ENCODE measurements at places on chromosomes 2 and 18. TPM values are rescaled to one million over a fixed set of nuclear protein-coding genes. Genes with fewer than 3 reads are reported as not detected.
A peak's percentile ranks its signal among the peaks of the same experiment; 100 is the strongest.

Gene EVX2
- total RNA-seq: not detected

Gene ABCG8
- total RNA-seq: 0.04 TPM

Gene OR6B2
- total RNA-seq: not detected

Gene SLC35F6
- 40.6 TPM for total RNA-seq

Gene DOK6
- total RNA-seq: 0.47 TPM

Gene MFSD2B
- total RNA-seq: 0.05 TPM

Gene LYG1
- total RNA-seq: 1.3 TPM

Gene CDK15
- total RNA-seq: 0.47 TPM

Gene CTLA4
- 0.10 TPM for total RNA-seq

Gene COLEC11
- total RNA-seq: 0.51 TPM

Gene MC4R
- not detected for total RNA-seq

DNA sequence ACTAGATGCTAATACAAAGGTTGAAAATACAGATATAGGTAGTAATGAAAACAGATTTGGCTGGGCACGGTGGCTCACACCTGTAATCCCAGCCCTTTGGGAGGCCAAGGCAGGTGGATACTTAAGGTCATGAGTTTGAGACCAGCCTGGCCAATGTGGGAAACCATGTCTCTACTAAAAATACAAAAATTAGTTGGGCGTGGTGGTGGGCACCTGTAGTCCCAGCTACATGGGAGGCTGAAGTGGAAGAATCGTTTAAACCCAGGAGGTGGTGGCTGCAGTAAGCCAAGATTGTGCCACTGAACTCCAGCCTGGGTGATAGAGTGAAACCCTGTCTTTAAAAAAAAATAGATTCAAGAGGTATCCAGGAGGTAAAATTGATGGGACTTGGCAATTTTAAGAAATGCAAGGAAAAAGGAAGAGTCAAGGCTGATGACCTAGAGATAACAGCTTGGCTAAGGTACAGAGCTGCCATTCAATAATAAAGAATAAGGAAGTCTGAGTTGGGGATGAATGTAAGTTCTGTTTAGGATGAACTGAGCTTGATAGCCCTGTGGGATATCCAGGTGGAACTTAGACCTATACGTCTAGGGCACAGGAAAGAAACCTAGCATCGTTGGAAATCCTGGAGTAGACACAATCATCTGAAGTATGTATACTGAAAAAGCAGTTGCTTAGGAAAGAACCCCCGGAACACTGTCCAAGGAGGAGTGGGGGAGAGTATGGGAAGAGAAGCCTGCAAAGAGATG lies 9.1 kb downstream of the MAT2A start:
- H3K27ac ChIP-seq: no peak overlapping the region
- peaks cover 6% of the 10 kb centered on the region for H3K27me3 ChIP-seq
- H3K4me1 ChIP-seq: peaks cover 18% of the 10 kb centered on the region
- no peak overlapping the region for H3K4me3 ChIP-seq
- peaks cover 80% of the 10 kb centered on the region for H3K36me3 ChIP-seq

- no peaks in the 10 kb centered on the region for H3K27me3 ChIP-seq
- peaks cover 95% of the 10 kb centered on the region for H3K36me3 ChIP-seq
- no peak for DNase-seq
- no peak overlapping the region for H3K27ac ChIP-seq
- no peaks in the 10 kb centered on the region for H3K4me1 ChIP-seq
Measured at GRCh38 chr2:174752403-174753037, 11.8 kb downstream of the CHRNA1 start.

DNA sequence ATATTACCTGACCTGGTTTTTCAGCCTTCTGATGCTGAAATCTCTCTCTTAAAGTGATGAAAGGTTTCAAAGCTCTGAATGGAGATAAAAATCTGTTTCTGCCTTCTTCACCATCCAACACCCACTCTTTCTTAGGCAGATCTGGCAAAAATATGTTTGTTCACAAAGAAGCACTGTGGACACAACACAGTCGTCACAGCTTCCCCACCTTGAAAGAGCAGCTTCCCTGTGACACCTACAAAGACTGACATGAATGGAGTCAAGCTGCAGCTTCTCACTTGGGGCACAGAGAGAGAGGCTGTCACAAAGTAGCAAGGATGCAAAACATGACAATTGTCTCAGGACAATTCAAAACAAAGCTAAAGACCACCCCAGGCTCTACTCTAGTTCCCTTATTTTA lies 86.5 kb downstream of the ICOS start:
- H3K27ac ChIP-seq: no peak overlapping the region
- no peak overlapping the region for H3K4me3 ChIP-seq
- DNase-seq: no peak
- H3K36me3 ChIP-seq: no peaks in the 10 kb centered on the region
- peaks cover 13% of the 10 kb centered on the region for H3K4me1 ChIP-seq

DNA sequence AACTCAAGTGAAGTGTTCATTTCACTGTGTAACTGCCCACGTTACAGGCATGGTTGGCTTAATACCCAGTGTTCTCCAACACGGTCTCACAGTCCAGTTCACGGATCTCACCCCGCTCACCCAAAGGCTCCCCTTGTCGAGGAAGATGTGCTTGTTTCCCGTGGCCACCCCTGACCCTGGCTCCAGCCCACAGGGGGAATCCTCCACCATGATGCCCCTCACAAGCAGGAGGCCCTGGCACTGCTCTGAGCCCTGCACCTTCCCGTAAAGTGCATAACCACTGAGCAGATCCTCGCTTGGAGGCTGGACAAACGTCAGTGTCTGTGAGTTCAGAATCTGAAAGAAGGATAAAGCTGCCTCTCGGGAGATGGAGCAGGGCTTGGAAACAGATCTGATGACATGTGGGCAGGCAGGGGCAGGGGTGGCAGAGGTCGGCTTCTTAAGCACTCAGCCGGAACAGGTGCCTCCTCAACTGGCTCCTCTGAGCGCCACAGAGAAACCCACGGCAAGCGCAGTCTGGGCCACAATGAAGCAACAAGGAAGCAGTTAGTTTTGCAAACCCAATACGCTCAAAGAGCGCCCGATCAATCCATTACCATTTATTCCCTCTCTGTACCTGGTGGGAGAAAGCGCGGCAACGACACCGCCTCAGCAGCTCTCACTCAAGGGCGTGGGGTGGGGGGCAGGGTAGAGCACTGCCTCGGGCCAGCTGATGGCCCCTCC lies 17.6 kb downstream of the HDAC4 start:
- no peak overlapping the region for H3K27ac ChIP-seq
- no peak overlapping the region for H3K4me3 ChIP-seq
- no peak for DNase-seq
- H3K36me3 ChIP-seq: no peaks in the 10 kb centered on the region
- no peaks in the 10 kb centered on the region for H3K27me3 ChIP-seq

GRCh38 chr2:223460774-223461211 lies 141.4 kb downstream of the SCG2 start:
- no peaks in the 10 kb centered on the region for H3K27me3 ChIP-seq
- no peaks in the 10 kb centered on the region for H3K36me3 ChIP-seq
- no peak for DNase-seq
- H3K4me3 ChIP-seq: no peak overlapping the region

GRCh38 chr2:100390001-100390940 lies 27.2 kb downstream of the CHST10 start:
- no peaks in the 10 kb centered on the region for H3K27me3 ChIP-seq
- DNase-seq: no peak
- no peaks in the 10 kb centered on the region for H3K36me3 ChIP-seq
- no peaks in the 10 kb centered on the region for H3K4me1 ChIP-seq

- no peaks in the 10 kb centered on the region for H3K27me3 ChIP-seq
- no peak overlapping the region for H3K4me3 ChIP-seq
- H3K36me3 ChIP-seq: no peaks in the 10 kb centered on the region
- H3K4me1 ChIP-seq: peaks cover 38% of the 10 kb centered on the region
- peak overlapping the region; percentile 46 for H3K27ac ChIP-seq
Measured at GRCh38 chr18:44793194-44793593, 112.5 kb downstream of the SETBP1 start.

DNA sequence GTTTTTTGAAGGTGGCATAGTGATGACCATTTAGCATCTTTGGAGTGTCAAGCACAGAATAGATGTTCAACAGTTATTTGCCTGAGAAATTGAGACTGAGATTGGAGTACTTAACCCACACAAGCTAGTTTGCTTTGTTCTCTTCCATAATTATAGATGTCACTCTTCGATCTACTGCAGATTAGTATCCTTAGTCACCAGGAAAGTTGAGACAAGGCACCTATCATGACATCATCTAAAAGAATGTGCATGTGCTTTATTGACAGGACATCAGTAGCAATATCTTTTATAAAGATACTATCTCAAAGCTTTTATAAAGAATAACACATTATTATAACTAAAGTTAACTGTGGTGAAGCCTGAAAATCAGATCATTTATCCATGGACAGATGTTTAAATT lies 6.4 kb downstream of the VRK2 start:
- no peak for DNase-seq
- H3K4me1 ChIP-seq: no peaks in the 10 kb centered on the region
- H3K4me3 ChIP-seq: no peak overlapping the region
- no peaks in the 10 kb centered on the region for H3K27me3 ChIP-seq
- H3K27ac ChIP-seq: no peak overlapping the region

DNA sequence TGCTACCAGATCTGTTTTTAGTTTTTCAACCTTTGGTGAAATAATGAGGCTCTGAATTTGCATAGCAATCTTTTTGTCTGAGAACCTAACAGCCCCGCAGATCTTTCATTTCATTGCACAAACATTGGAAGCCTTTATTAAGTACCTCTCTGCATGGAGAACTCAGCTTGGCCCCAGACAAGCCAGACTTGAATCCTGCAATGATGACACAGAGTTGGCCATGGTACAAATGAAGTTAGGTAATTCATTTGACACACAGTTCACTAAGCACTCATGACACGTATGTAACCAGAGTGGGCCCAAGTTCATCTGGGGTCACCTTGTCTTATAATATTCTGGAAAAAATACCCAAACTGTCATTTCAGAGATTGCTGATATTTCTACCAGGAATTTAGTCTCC lies 439.1 kb upstream of the ID2 start:
- DNase-seq: no peak
- H3K4me3 ChIP-seq: no peak overlapping the region
- H3K36me3 ChIP-seq: no peaks in the 10 kb centered on the region
- no peak overlapping the region for H3K27ac ChIP-seq
- H3K4me1 ChIP-seq: no peaks in the 10 kb centered on the region
- 0 out of 2 replicates have a peak, but pooled peaks cover 3% of the 10 kb centered on the region for H3K27me3 ChIP-seq

DNA sequence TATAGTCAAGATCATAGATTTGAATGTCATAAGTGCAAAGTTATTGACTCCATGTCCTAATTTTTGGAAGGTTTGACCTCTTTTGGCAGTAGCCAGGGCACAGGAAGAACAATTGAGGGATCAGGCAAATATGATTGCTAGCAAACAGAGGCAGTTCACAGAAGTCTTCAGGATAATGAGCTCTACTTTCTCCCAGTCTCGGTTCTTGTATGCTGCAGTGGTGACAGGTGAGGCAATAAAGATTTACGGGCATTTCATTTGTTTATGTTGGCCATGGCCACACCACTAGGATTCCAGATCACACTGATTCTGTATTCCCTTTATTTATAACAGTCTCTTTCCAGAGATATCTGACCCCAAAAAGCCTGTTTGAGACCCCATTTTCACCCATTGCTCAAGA lies 137.5 kb downstream of the UBR3 start:
- H3K27ac ChIP-seq: no peak overlapping the region
- peaks cover 21% of the 10 kb centered on the region for H3K36me3 ChIP-seq
- H3K27me3 ChIP-seq: no peaks in the 10 kb centered on the region
- H3K4me3 ChIP-seq: no peak overlapping the region

DNA sequence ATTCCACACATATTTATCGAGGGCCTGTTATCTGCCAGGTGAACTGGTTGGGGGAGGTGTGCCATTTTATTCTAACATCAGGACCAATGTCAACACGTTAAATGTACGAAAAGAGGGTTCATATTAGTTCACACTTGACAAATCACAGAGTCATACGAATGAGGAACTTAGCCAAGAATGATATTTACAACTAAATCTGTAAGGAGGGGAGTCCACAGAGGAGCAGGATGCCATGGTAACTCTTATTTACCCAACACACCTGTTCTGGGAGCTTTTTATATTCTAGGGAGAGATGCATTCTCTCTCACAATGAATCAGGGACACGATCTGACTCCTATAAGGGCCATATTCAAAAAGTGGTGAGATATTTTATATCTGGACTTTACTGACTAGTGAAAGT lies 144.1 kb downstream of the CDC42EP3 start:
- DNase-seq: no peak
- no peaks in the 10 kb centered on the region for H3K36me3 ChIP-seq
- H3K4me3 ChIP-seq: no peak overlapping the region
- H3K27ac ChIP-seq: no peak overlapping the region

GRCh38 chr18:52570975-52571374 lies 231.0 kb downstream of the DCC start:
- no peaks in the 10 kb centered on the region for H3K4me1 ChIP-seq
- H3K27me3 ChIP-seq: no peaks in the 10 kb centered on the region
- H3K27ac ChIP-seq: no peak overlapping the region
- no peak overlapping the region for H3K4me3 ChIP-seq

DNA sequence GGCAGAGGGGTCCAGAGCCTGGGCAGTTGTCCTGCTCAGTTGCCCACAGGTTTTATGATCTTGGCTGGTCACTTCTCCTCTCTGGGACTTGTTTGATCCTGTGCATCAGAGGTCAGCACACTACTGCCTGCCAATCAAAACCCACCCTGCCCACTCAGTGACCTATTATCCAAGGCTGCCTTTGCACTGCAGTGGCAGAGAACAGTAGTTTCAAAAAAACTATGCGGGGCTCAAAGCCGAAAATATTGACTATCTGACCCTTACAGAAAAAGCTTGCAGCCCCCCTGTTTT lies 218.2 kb downstream of the CYP26B1 start:
- peaks cover 2% of the 10 kb centered on the region for H3K27me3 ChIP-seq
- no peaks in the 10 kb centered on the region for H3K4me1 ChIP-seq
- no peaks in the 10 kb centered on the region for H3K36me3 ChIP-seq

- H3K36me3 ChIP-seq: peaks cover 73% of the 10 kb centered on the region
- no peak overlapping the region for H3K4me3 ChIP-seq
- no peaks in the 10 kb centered on the region for H3K27me3 ChIP-seq
- no peak for DNase-seq
- no peaks in the 10 kb centered on the region for H3K4me1 ChIP-seq
Measured at GRCh38 chr2:43569921-43570320, 25.9 kb downstream of the THADA start.

GRCh38 chr2:10721396-10722251 lies at the start of gene ATP6V1C2:
ATP6V1C2 (plus strand) TSS chr2:10721630; CDS start chr2:10722850, 1,220 bp downstream.
- H3K36me3 ChIP-seq: no peaks in the 10 kb centered on the region
- no peak within 1 kb of the TSS for H3K27ac ChIP-seq

Data from SJCRH30 (cell line).